ENCODE measurements at places on chromosomes 11 and 22.

- DNase-seq, result no peak
Observed at GRCh38 chr11:107265591-107266121, 192.0 kb downstream of the CWF19L2 start.

DNA sequence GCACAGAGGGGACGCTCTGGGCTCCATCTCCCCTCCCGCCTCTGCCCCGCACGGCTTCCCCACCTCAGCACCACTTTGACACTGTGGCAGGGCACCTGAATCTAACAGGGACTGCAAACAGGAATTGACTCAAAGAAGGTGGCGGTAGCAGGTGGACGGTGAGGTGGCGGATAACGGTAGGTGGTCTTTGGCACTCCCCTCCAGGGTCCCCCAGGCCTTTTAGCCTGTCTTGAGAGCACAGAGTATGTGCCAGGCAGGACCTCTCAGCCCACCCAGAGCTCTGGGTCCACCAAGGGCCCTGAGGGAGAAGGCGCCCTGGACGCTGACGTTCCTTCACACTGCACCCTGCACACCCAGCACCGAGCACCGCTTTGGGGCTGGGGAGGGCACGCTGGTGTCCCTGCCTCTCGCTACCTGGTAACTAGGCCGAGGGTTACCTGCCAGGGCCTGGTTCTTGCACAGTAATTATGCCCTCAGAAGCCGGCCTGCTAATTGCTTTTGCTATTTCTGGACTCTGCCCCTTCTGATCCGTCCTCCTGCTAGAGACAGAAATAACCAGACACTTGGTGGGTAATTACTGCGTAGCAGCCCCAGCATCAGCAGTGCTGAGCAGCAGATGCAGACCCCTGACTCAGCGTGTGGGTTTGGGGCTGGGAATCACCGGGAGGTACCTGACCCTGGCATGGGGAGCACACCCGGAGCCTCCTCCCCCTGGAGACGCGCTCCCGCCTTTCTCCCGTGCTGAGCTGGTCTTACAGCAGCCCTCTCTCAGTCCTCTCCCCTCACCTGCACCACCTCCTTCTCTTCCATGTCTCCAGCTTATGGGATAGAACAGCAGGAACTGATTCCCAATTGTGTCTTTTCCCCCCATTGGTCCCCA lies 103.3 kb upstream of the B3GAT1 start:
- DNase-seq, result no peak

DNA sequence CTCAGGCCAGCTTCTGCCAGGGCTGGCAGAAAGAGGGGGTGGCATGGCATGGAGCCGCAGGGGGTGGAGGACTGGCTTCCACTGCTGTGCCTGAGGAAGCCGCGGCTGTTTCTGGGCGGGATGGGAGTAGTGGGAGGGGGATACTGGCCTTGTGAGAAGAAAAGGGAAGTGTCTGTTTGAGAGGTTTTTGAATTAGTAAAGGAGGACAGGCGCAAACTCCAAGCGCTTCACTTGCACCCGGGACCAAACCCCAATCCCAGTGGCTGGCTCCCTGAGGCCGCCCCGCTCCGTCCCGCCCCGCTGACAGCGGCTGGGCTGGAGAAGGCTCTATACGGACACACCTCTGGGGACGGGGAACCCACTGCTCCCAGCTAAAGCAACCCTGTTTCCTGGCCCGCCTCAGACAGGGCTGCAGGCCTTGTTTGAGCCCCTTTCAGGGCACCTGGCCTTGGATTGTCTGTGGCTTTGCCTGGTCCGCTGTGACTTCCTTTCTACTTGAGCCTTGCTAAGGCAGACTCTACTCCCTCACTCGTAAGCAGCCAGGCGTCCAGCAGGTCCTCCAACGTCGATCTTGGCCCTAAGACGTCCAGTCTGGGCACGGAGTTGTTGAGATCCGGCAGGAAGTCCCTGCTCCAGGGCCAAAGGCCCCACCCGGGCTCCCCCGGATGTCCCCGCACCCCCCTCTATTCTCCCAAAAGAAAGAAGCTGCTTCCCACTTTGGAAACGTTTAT lies 2.2 kb downstream of the APOA1 start:
- no peak for DNase-seq

- DNase-seq, result no peak
Observed at GRCh38 chr11:62860835-62861563, 19.7 kb upstream of the SLC3A2 start.

DNA sequence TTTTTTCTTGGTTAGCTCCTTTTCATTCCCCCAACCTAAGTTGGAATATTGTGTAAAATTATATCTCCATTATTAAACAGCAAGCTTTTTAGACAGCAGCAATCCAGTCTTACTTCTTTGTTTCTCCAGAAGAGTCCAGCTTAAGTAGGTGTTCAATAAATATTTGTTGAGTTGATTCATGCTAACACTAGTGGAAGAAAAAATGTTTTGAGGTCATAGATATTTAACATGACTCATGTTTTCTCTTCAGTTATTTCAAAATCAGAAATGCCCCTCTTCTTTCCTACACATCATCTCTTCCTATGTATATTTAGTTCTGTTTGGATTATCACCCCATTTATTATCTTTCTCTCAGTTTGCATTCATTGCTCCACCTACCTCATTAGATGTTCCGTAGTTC lies 20.3 kb downstream of the CCDC83 start:
- no peak for DNase-seq

DNA sequence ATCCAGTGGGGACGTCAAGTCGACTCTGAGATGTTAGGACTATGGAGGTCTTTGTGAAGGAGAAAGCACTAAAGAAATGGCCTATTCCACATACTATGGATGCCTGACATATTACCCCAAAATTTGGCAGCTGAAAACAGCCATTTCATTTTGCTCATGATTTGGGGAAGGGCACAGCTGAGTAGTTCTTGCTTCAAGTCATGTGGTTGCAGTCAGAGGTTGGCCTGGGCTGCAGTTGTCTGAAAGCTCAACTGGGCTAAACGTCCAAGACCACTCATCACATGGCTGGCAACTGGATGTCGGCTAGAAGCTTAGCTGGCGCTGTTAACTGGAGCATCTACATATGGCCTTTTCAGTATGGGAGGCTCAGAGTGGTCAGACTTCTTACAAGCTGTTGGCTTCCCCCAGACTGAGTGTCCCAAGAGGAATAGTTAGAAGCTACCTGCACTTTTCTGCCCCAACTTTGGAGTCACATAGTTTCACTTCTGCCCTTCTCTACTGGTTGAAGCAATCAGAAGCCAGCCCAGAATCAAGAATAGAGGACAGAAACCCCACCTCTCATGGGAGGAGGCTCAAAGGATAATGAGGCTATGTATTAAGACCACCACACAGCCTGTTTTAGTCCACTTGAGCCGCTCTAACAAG lies 14.1 kb downstream of the SLC35C1 start:
- no peak for DNase-seq

All from stimulated activated CD8-positive, alpha-beta memory T cell treated with anti-CD3 and anti-CD28 coated beads, Interleukin-15, amount 100 ng/mL, for 4 hours (primary cell).